ENCODE measurements at places on chromosomes 2 and 18.
A peak's percentile ranks its signal among the peaks of the same experiment; 100 is the strongest.

DNA sequence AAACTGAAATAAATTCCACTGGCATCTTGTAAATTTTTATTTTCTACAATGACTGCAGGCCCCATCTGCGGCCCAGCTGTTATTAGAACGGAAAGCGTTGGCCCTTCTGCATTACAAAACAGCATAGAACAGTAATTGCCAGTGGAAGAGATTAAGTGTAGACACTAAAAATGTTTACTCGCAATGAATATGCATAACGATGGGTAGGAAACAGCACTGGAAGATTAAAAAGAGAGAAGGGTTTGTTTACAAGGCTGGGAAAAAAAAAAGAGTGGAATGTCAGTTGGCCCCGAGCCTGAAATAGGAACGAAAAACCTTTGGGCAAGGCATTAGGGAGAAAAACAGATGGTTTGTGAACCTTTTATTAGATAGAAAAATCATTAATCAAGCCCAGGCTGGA is 275.9 kb upstream of the TCF4 start:
- no peak for DNase-seq

GRCh38 chr18:36667811-36668210 is 161.0 kb downstream of the TPGS2 start:
- no peak for DNase-seq

DNA sequence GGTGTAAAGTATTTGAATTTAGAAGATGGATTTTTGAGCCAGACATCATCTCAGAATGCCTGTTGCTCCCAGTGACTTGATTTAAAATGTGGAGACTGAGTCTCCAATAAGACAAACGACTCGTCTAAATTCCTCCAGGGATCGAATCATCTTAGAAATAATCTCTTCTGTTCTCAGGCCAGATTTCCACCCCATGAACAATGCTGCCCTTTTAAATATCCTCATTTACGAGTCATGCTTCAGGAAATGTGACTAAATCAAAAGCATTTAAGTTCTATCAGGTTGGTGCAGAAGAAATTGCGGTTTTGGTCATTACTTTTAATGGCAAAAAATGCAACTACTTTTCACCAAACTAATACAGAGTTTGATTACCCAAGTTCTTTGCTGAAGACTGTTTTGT is 684.6 kb upstream of the SOX11 start:
- no peak for DNase-seq

DNA sequence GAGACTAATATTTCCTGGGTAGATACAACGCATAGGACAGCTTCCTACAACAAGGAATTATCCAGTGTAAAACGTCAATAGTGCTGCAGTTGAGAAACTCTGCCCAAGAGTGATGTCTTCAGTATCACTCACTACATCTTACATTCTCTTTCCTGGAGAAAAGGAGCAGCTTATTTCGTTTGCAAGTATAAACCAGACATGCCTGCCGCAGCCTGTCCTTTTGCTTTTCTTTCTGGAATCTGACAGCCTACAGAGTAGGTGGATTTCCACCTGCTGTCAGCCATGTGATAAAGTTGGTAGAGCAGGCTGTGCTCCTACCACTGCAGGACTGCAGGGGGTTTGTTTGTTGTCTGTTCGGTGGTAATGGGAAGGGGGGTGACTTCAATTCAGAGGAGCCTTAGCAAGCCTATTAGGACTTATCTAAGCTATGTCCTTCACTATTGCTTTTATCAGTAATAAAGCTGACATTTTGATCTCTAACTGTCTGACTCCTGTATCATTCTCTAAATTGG is 439.1 kb downstream of the GRB14 start:
- no peak for DNase-seq

- peak; percentile 95 for DNase-seq
These were observed 188.1 kb downstream of the ARL4C start for GRCh38 chr2:234308813-234309195.

GRCh38 chr2:31008561-31009114 is 129.6 kb downstream of the GALNT14 start:
- DNase-seq: no peak

- DNase-seq: no peak
These were observed 24.0 kb upstream of the TEX261 start for GRCh38 chr2:71018625-71019024.

DNA sequence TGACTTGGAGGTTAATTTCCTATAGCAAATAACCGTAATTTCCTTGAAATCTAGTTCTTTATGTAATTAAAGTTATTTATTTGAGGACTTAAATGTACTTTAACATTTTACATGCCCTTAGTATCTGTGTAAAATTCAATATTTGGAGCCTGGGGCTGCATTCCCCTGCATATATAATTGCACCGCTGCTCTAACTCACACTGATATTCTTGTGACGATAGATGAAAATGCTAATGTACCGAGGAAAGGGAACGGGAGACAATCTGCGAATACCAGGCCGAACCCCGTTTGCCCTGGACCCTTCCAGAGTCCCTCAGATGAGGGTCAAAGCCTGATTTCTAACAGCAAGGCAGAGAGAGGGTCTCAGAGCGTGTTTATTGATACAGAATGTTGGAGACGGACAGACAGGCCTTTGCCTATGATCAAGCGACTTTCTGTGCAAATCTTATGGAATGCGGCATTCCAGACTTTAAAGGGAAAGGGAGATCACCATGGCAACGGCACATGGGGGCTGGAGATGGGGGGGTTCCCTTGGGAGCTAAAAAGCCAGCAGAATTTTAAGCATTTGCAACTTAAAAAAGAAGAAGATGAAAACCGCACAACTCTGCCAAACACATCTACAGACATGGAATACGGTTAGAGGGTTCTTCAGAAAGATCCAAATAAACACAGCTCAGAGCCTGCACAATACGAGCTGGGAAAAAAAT is 57.6 kb upstream of the TWIST2 start:
- no peak for DNase-seq

DNA sequence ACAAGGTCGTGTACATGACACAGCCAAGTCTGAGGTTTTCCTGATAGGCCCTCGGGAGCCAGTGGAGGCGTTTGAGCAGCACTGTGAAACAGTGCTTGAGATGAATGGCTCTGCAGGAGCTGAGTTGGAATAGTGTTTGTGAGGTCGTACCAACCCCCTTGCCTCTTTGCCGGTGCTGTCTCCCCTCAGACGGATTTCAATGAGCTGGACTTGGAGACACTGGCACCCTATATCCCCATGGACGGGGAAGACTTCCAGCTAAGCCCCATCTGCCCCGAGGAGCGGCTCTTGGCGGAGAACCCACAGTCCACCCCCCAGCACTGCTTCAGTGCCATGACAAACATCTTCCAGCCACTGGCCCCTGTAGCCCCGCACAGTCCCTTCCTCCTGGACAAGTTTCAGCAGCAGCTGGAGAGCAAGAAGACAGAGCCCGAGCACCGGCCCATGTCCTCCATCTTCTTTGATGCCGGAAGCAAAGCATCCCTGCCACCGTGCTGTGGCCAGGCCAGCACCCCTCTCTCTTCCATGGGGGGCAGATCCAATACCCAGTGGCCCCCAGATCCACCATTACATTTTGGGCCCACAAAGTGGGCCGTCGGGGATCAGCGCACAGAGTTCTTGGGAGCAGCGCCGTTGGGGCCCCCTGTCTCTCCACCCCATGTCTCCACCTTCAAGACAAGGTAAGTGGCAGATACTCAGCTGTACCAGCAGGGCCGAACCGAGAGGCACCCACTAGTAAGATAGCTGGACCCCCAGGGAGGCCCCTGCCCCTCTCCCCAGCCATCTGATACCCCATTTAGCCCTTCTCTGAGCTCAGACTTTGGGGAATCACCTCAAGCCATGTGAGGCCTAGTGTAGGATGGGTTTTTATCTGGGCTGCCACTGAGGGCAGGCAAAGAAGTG is 83.1 kb downstream of the EPAS1 start:
- DNase-seq: no peak

DNA sequence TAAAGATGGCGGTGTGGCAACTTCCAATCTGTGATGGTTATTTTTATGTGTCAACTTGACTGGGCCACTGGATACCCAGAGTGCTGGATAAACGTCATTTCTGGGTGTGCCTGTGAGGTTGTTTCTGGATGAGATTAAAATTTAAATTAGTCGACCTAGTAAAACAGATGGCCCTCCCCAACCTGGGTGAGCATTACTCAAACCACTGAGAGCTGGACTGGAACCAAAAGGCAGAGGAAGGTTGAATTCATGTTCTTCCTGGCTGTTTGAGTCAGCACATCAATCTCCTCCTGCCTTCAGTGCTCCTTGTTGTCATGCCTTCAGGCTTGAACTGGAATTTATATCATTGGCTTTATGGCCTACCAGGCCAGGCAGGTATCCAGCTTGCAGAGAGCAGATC is 190.8 kb upstream of the RGPD4 start:
- DNase-seq: peak; percentile 70

DNA sequence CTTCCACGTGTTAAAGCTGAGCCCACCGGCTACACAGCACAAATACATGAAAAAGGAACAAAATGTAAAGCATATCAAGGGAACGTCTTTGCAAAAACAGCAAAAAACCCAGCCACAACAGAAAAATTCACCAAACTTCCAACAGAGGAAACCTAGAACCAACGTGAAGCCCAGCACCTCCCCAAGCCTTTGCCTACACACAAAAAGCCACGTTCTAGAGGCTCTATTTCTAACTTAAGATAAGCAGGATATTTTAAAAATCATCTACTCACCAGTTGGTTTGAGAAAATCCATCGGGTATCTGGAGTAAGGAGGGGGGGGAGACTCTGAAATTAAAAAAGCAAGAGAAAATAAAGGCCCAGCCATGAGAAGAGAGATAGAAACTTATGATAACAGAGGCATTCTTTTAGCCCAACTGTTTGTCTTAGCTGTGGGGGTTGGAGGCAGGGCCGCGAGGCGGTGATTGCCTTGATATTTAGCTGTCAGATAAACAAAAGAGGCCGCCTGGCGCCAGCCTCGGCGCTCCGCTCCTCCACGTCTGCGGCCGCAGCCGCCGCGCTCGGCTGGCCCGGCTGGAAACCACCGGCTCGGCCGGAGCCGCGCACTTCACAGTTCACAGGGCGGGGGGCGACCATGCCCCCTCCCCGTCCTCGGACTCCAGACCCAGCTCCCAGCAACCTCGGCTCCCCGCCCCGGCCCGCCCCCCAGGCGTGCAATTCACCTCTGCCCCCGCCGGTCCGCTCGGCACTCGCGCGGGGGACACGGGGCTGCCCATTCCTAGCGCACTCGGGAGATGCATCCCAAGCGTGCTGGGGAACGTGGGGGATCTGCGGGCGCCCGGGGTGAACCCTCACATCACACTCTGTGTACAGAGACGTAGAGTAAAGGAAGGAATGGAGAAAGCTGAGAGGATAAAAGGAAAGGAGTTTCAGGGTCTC is 2.4 kb downstream of the SMAD7 start:
- DNase-seq: peak; percentile 79

DNA sequence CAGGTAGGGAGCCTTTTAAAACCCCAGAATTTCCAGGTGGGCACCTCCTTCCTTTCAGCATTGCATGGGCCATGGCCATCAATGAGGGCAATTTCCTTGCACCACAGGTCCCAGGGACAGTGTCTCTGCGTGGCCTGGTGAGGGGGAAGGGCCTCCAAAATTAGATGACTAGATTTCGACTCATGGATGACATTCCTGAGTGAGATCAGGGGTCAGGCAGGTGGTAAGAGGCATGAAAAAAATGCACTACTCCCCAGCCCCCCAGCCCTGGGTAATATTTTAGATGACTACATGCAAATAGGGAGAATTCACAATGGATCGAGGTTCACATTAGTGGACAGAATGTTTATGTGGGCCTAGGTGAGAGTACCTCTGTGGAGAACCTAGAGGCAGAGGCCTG is 19.0 kb upstream of the IGFBP5 start:
- peak; percentile 5 for DNase-seq

DNA sequence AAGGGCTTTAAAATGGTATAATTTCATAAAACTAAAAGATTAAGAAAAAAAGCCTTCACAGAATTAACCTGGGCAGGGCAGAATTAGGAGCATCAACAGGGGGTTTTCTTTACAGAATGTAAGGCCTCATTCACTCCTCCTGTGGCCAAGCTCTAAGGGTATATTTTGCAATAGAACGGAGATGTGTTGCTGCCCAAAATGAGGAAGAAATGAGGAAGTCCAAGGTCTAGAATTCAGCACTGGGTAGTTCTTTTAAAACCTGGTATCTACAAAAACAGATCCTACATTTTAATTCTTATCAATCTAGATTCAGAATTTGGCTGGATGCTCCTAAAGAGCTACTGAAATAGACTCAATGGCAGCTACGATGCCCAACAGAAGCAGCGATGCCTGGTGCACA is 101.8 kb downstream of the AKAIN1 start:
- no peak for DNase-seq

- no peak for DNase-seq
These were observed 749 bp upstream of the PTMA start for GRCh38 chr2:231707625-231707926.

DNA sequence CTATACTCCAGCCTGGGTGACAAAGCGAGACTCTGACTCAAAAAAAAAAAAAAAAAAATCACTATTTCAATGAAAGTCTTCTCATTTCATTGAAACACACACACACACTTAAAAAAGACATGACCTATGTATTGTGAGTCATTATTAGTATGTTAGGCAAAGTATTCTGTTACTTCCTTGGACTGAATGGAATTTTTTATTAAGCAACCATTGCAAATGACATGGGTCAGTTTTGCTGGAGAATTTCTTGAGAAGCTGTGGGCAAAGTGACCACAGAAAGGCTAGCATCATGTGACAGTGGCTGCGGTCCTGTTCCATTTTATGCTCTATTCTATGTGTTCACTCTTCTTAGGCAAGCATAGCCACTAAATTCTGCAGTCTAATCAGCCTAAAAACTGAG is 695.7 kb downstream of the TDRD15 start:
- DNase-seq: peak; percentile 47

GRCh38 chr2:128753800-128754199 is 435.1 kb upstream of the HS6ST1 start:
- no peak for DNase-seq

DNA sequence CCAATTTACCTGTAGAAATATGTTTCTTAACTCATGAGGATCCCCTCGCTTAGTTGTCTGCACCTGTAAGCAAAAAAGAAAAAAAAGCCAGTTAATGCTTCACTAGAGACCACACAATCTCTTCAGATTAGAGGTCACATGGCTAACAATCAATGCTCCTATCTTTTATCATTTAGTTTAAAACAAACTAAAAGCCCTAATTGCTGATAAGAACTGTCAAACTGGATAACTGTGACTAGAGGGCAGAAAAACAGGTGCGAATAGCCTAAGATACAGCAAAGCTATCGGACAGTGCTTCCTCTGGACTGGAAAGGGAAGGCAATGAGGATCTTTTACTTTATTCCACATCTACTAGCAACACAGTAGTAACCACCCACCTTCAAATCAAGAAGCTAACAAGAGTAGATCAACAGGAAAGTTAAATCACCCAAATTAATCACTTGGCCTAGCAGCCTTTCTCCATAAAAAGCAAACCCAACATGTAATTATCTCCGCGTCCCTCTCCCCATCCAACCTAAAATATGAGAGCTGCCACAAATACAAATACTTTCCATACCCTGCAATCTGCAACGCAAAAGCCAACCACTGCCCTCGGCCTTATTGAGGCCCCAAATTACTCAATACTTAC is 734 bp downstream of the SLC25A12 start:
- DNase-seq: no peak
